ENCODE measurements at places on chromosomes 7 and 10.

- no peak for DNase-seq
Measured at GRCh38 chr10:132554053-132554990, 16.7 kb downstream of the INPP5A start.

- DNase-seq: no peak
Measured at GRCh38 chr10:8069627-8070026, 15.1 kb downstream of the GATA3 start.

GRCh38 chr7:155629171-155629570 is 15.3 kb upstream of the RBM33 start:
- DNase-seq: no peak

DNA sequence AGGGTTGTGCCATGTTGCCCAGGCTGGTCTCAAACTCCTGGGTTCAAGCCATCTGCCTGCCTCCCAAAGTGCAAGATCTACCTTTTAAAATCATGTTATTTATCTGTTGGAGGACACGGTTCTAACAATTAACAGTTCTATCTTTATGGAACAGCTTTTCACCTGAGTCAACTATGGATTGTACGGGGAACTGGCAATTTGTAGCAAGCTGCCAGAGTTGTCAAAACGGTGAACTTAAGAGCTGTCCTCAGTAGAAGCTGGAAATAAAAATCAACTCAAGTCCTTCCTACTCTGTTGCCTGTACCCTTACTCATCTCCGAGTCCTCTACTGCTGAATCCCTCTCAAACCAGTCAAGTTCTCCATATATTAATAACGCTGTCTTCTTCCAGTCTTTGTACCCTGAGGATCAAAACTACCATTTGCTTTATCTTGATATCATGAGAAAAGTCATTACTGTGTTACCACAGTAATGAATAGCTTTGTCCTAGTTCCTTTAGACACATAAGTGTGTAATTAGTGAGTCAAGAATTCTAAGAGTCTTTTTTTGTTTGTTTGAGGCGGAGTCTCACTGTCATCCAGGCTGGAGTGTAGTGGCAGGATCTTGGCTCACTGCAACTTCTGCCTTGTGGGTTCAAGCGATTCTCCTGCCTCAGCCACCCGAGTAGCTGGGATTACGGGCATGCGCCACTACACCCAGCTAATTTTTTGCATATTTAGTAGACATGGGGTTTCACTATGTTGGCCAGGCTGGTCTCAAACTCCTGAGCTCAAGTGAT is 28.2 kb downstream of the HBP1 start:
- no peak for DNase-seq

DNA sequence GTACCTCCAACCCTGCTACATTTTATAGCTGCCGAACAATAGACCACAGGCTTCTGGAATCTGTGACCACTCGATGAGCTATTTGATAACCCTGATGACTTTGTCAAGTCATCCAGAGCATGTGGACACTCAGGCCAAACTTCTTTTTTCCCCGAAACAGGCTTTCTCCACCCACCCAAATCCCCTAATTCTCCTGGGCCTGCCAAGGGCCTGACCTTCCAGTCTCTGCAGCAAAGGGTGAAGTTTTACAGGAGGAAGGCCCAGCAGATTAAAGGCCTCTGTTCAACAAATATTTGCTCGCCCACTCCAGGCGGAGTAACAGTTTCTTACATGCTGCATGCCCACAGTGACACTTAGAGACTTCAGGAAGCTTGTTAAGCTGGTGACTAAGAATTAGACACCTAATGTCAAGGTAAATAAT is 2.0 kb downstream of the JCAD start:
- no peak for DNase-seq

DNA sequence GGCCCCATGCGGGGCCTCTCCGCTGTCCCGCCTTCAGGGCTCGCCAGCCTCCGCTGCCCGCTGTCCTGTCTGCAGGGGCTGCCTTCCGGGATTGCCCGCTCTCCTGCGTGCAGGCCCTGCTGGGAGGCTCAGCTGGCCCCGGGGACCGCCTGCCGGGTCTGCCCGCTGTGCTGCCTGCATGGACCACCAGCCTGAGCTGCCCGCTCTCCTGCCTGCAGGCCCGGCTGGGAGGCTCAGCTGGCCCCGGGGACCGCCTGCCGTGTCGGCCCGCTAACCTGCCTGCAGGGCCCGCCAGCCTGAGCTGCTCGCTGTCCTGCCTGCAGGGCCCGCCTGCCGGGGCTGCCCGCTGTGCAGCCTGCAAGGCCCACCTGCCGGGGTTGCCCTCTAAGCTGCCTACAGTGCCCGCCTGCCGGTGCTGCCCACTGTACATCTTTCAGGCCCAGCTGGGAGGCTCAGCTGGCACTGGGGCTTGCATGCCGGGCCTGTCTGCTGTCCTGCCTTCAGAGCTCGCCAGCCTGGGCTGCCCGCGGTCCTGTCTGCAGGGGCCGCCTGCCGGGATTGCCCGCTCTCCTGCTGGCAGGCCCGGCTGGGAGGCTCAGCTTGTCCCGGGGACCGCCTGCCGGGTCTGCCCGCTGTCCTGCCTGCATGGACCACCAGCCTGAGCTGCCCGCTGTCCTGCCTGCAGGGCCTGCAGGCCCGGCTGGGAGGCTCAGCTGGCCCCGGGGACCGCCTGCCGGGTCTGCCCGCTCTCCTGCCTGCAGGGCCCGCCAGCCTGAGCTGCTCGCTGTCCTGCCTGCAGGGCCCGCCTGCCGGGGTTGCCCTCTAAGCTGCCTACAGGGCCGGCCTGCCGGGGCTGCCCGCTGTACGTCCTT is 165.1 kb downstream of the GLRX3 start:
- DNase-seq: peak; percentile 75

- DNase-seq: no peak
Measured at GRCh38 chr10:77925410-77925794, 1.2 kb downstream of the DLG5 start.

GRCh38 chr7:142459551-142459963 is 201.7 kb upstream of the PRSS58 start:
- peak; percentile 94 for DNase-seq

- peak; percentile 78 for DNase-seq
Measured at GRCh38 chr7:38276096-38276877, 2.9 kb upstream of the TARP start.

GRCh38 chr7:43164757-43165156 is 52.3 kb downstream of the HECW1 start:
- DNase-seq: peak; percentile 8

DNA sequence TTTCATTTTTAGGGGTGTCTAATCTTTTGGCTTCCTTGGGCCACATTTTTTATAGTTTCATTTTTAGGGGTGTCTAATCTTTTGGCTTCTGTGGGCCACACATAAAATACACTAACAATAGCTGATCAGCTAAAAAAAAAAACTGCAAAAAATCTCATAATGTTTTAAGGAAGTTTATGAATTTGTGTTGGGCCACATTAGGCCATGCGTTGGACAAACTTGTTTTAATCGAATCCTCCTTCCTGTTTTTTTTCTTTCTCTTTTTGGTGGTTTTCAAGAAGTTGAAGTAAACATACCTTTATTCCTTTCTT is 37.4 kb downstream of the ZNRF2 start:
- peak; percentile 57 for DNase-seq

DNA sequence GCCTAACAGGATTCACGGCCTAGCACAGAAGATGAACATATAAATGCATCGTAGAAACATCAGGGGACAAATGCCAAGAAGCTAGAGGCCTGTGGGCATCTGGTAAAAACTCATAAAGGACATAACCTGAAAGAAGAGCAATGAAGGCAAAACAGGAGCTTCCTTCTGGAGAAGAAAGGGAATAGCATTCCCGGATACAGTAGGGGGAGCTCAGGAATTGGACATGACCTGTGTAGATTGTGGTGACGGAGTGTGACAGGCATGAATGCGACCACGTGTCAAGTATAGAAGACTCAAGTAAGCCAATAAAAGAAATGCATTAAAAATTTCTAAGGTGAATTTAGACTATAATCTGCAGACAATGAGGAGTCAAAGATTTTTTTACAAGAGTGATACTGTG is 270.1 kb downstream of the AGMO start:
- no peak for DNase-seq

GRCh38 chr10:71068861-71069271 is 143.5 kb upstream of the UNC5B start:
- DNase-seq: no peak

GRCh38 chr10:79046741-79047583 is 21.8 kb upstream of the ZMIZ1 start:
- DNase-seq: no peak

- no peak for DNase-seq
Measured at GRCh38 chr10:116143673-116144222, 129.3 kb downstream of the GFRA1 start.

GRCh38 chr7:51930834-51931233 is 614.2 kb upstream of the COBL start:
- DNase-seq: no peak

GRCh38 chr7:131122394-131122793 is 205.3 kb upstream of the MKLN1 start:
- DNase-seq: no peak

GRCh38 chr7:107924841-107925504 is 34.0 kb downstream of the DLD start:
- DNase-seq: peak; percentile 69

DNA sequence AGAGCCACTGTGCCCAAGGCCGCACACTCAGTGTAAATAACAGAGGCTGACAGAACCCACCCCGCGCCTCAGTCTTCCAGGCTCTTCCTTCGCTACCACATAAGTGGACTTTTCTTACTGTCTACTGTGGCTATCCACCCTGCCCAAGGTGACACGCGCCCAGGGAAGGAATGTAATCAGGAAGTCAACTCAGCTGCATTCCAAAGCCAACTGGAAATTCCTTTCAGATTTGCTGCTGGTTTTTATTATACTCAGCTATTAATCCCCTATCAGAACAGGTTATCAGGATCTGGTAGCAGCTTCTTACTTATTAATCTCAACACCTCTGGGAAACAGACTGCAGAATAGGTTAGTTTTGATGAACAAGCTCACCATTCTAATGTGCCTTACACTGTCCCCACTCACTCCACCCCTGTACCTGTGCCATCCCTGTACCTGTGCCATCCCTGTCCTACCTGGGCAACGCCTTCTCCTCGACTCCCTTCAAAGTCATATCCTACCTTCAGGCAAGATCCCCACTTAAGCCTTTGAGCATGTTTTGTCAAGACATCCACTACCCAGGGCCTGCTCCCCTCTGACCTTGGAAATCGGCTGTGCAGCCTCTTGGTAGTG is 90.7 kb downstream of the NHLRC2 start:
- no peak for DNase-seq

GRCh38 chr10:3119796-3120459 is 52.6 kb downstream of the PFKP start:
- DNase-seq: peak; percentile 73

- DNase-seq: no peak
Measured at GRCh38 chr7:133672866-133673265, 420.0 kb downstream of the EXOC4 start.

- DNase-seq: no peak
Measured at GRCh38 chr10:2861632-2862210, 205.6 kb upstream of the PFKP start.

DNA sequence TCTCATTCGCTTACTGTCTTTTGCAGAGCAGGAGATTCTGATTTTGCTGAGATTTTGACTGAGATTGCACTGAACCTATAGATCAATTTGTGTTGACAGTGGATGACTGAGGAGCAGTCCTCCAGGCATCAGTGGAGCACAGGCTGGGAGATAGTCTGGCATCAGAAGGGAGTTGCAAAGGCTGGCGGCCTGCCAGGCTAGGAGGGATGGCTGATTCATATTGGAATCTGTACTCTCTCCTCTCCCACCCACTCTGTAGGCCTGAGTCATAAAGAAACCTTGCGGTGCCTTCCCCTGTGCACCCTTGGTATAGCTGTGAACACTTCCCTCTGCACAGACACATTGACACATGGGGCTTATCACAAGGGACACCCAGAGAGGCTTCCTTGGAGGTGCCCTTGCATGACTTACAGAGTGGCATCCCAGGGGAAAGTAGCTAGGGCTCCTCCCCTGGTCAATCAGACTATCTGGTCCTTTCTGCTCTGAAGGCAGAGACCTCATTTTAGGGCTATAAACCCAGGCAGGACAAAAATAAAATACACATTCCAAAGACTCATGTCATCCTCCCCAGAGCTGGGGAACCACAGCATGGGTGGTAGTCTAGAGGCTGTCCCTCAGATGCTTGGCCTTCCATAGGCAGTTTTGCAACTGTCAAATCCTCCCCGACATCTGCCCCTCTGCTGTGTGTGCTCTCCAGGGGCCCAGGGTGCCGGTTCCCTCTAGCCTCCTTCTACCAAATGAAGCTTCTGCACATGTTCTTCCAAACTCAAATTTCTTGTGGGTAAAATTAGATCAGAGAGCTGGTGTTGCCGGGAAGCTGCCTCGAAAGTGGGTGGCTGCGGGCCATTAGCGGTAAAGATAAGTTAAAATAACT is 37.4 kb upstream of the EEPD1 start:
- DNase-seq: peak; percentile 16

GRCh38 chr10:15859509-15859905 is 800 bp downstream of the MINDY3 start:
- no peak for DNase-seq

GRCh38 chr7:155962191-155962967 is 150.1 kb upstream of the SHH start:
- DNase-seq: peak; percentile 14

DNA sequence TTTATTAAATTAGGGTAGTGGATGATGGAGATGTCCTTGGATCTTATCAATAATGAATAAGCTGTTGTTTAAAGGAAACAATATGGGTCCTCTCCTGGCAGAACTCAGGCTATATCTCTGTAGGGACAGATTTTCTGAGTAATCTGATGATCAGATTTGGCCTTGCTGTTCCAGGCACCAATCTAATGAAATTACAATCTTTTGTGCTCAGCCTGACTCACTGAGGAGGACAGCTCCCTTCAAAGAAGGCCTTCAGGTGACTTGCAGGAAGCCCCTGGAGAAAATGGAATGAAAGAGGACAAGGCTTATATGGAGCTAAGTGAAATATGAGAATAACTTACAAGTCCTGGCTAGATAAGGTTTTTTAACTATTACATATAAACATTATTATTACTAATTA is 486.4 kb upstream of the SORCS1 start:
- no peak for DNase-seq

Measured in hematopoietic multipotent progenitor cell treated with erythropoietin and hydrocortisone succinate and interleukin-3 and kit ligand, for 4 days (in vitro differentiated cells).